ENCODE measurements at places on chromosomes 4 and X. TPM values are rescaled to one million over a fixed set of nuclear protein-coding genes. Genes with fewer than 3 reads are reported as not detected.

NSG1 gene
- total RNA-seq: 1.5 TPM

CXorf49 gene
- not detected for total RNA-seq

ITM2A gene
- 1.3 TPM for total RNA-seq

SOD3 gene
- total RNA-seq: 42.3 TPM

MTTP gene
- total RNA-seq: 0.15 TPM

MMRN1 gene
- not detected for total RNA-seq

GAB3 gene
- 7.3 TPM for total RNA-seq

SMIM10 gene
- 6.4 TPM for total RNA-seq

SPANXD gene
- not detected for total RNA-seq

CCKAR gene
- total RNA-seq: 25.2 TPM

MAGEB17 gene
- not detected for total RNA-seq

ARHGAP6 gene
- 10.3 TPM for total RNA-seq

PTCHD1 gene
- under 0.01 TPM for total RNA-seq

EPGN gene
- total RNA-seq: 0.17 TPM

SPP1 gene
- 0.29 TPM for total RNA-seq

BTK gene
- 0.15 TPM for total RNA-seq

KIAA1210 gene
- total RNA-seq: not detected

DCLK2 gene
- total RNA-seq: 16.2 TPM

MORF4L2 gene
- 396 TPM for total RNA-seq

P2RY4 gene
- total RNA-seq: 0.44 TPM

GAGE1 gene
- total RNA-seq: not detected

RNF150 gene
- 0.99 TPM for total RNA-seq

KLKB1 gene
- total RNA-seq: not detected

CXCL8 gene
- total RNA-seq: 0.58 TPM

LAS1L gene
- total RNA-seq: 14.9 TPM

PPA2 gene
- 101 TPM for total RNA-seq

PHOX2B gene
- not detected for total RNA-seq

MAGEA12 gene
- total RNA-seq: not detected

MYOZ2 gene
- 0.15 TPM for total RNA-seq

Measured in smooth muscle cell of trachea (primary cell).